Cardiac fibroblast (primary cell): ENCODE measurements at places on chromosomes 1 and 21.

DNA sequence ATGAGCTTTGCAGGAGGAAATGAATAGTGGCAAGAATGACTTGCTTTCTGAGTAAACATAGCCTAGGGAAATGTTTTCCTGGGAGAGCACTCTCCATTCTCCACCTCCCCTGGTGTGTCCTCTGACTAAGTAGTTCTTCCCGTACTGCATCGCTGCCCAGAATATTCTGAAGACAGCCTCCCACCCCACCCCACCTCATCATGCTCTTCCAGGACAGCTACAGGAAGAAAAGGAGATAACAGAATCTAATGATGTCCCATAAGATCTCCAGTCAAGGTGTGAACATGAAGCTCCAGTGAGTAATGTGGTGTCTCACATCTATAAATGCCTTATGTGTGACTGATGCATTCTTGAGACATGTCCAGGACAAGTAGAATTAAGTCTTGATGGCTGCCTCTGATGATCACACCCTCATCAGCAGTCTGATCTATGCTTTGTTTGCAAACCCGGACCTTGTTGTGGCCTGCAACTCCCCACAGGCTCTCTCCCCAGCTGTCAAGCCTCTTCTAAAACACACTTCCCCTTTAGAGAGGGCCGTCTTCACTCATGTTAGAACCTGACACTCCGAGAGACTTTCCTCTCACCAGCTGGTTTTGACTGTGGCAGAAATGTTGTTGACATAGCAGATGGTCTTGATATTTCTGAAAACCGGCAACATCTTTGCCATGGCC is 183.0 kb downstream of the CYYR1 start:
- peak; percentile 86 for DNase-seq

DNA sequence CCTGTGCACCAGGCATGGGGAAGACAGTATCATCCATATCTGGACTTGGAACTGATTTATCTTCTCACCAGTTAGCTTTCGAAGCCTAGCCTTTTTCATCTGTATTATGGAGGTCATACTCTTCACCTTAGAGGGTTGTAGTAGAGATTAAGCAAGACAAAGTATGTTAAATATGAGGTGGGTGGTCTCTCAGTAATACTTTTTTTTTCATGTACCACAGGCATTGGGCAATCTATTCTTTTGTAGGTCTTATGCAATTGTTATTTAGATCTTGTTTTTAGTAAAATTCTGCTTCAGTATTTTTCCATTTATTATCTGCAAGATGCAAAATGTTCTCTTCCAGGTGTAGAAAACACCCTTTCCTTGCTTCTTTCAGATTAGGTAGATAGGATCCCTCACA is 35.2 kb upstream of the OR2B11 start:
- DNase-seq = no peak

- no peak for DNase-seq
These were observed 200.5 kb downstream of the OMA1 start for GRCh38 chr1:58346036-58346355.

DNA sequence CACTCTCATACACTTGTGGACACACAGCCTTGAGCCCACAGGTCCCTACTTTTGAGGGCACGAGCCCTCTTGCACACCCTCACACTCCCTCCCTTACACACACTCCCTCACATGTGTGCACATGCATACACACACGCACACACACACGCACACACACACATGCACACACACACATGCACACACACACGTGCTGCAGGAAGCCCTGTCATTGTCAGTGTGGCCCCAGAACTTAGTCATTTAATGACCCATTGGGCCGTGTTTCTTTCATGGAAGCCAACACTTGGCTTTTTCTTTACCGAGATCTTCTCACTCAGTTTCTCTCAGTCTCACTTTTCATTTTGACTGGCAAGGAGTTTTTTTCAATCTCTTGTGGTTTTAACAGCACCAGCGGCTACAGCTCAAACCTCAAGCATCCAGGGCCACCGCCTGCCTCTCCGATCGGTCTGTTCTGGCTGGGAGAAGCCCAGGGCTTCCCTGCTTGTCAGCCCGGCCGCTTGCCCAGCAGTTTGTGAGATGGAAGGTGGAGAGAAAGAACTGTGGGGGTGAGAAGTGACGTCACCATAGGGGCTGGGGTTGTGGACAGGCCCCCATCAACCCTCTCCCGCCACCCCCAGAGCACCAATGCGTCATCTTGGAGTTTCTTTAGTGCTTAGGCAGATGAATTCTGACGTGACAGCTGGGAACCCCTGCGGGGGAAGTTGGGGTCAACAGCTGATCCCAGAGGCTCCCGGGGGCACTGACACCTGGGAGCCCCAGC is 15.8 kb upstream of the TNFRSF8 start:
- DNase-seq = no peak

DNA sequence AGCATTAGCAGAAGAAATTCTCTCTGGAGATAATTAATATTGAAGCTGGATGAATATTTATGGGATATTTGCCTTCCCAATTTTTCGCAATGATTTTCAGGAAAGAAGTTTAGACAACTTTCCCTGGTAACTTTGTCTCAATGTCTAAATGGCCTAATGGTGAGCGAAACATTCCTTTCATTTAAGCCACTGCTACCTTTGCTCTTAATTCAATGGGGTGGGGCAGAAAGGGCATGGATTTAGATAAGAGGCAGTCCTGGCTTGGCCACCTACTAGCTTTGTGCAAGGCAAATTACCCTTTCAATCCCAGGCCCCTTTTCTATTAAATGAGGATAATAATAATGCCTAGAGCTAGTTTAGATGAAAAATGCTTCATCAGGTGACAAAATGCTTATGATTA is 27.1 kb upstream of the LYST start:
- DNase-seq = no peak

GRCh38 chr1:18211764-18212163 is 104.2 kb downstream of the IGSF21 start:
- DNase-seq = no peak

DNA sequence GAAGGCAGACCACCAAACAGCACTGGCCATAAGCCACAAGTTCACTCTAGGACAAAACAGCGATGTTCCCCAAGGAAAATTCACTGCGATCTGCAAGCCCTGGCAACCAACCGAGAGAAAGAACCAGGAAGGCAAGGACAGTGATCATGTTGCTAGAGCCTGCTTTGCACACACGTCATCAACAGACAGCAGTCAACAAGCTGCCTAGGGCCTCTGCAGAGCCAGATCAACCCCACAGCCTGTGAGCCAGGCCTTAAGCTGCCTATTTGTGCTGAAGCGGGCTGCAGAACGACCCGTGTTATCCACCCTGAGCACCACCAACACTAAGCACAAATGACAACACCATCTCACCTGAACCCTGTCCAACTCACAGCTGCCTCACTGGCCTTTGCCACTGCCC is 6.2 kb upstream of the YRDC start:
- no peak for DNase-seq

- no peak for DNase-seq
These were observed 14.4 kb upstream of the EPS8L3 start for GRCh38 chr1:109777980-109778625.

- DNase-seq = no peak
These were observed 216.9 kb upstream of the SAMSN1 start for GRCh38 chr21:14762734-14763694.

GRCh38 chr1:100538913-100539835 is 1.2 kb downstream of the GPR88 start:
- no peak for DNase-seq

- DNase-seq = no peak
These were observed 57.5 kb upstream of the RBM15 start for GRCh38 chr1:110281363-110282290.
